HCEC 1CT (cell line): ENCODE measurements at places on chromosomes 16 and 17.

- DNase-seq: peak; percentile 74
These were observed 44.4 kb upstream of the MED13 start for GRCh38 chr17:62109378-62109902.

DNA sequence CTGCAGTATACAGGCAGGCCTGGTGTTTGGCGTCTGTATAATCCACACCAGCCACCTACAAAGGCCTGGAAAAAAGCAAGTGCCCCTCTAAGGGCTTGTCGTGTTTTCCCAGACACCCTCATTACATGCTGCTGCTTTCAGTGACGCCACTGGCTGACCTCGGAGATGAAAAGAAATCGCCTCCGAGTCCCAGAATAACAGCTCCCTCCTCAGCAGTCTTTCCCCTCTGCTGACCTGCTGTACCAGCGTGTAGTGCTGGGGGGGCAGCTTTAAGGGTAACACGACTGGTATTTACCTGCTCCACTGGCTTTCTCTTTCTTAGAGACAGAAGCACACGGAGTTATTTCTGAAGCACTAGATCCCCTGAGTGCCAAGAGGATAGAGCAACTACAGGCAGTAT lies 296.8 kb downstream of the GRIN2A start:
- no peak for DNase-seq

- DNase-seq: no peak
These were observed 177.0 kb upstream of the TNRC6C start for GRCh38 chr17:77781536-77781935.

- peak; percentile 80 for DNase-seq
These were observed 109.5 kb downstream of the YPEL2 start for GRCh38 chr17:59440757-59441463.

- DNase-seq: no peak
These were observed 60.7 kb upstream of the GRIN2A start for GRCh38 chr16:10242916-10243315.

DNA sequence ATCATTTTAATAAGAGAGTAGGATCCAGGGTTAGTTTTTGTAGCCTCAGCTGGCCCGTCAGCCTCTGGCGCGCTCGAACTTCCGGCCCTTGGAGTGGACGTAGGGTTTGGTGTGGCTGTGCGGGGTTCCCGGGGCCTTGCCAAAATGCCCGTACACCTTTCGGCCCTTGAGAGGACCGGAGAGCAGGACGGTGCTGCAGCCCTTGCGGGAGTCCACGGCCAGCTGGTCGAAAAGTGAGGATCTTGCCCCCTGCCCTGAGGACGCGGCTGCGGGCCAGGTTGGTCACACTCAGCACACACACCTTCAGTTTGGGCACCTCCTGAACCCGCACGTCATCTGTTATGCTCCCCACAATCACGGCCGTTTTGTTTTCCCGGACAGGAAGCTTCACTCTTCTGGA lies 42.2 kb upstream of the CNTNAP4 start:
- DNase-seq: no peak

GRCh38 chr16:83959656-83960434 lies 6.8 kb downstream of the OSGIN1 start:
- no peak for DNase-seq

DNA sequence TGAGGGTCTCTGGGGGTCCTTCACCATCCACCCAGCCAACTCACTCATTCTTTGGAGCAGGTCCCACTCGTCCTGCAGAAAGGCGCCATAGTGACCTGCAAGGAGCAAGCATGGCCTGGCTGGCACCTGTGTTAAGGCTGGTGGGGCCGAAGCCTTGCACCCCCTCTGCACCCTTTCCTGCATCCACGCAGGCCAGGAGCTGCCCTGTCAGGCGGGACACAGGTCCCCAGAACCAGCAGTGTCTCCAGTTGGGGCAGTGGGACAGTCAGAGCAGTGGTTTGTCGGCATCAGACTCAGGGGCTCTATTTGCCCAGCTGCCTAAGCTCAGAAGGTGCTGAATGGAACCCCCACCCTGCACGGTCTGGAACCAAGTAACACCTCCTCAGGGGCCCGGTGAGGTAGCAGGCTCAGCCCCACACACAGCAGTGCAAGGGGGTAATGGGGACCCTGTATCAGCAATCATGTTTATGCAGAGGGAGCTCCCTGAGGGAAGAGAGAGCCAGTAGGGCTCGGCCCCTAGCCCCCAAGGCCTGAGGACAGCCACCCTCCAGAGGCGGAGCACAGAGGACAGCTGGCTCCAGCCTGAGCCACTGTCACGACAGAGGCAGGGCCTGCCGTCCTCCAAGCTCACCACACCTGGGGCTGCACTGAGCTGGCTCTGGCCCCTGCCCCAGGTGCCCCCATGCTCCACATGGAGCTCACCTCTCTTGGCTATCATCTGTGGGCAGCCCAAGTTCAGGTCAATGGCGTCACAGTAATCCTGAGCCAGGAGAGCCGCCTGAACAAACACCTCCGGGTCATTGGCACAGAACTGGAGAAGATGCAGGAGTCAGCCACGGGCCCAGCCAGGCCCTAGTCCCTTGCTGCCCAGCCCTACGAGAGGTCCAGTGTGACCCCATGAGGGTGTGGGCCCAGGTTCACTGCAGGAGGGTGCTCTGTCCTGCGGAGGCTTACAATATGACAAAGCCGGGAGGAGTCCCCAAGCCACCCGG lies 1.9 kb downstream of the DUS1L start:
- DNase-seq: no peak

DNA sequence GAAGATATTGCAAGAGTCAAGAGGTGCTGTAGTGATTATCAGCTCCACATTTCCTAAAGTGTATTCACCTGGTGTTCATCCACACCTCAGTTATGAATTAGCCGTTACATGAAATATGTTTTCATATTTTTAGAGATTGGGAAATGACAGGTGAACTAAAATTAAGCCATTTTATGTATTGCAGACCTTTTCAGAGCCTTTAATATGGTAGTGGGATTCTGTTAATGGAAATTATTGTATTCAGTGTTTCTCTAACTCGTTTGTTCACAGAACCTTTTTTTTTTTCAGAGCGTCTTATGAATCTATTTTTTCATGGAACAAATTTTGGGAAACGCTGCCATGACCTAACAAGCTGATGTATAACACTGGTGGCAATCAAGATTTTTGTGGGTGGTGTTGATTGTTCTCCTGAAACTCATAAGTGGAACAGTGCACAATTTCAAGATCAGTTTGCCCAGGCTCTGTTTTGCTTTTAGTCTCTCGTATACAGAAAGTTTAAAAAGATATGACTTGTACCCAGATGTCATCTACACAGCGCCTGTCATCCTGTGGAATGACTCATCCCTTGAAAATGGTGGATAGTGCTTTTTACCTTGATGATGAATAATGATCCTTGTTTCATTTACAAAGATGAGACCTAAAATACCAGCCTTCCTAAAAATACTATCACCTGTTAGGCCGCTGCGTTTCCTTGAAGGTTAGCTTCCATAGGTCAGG lies 88.8 kb downstream of the ARHGAP44 start:
- DNase-seq: no peak
